Activated T-cell treated with anti-CD3 and anti-CD28 coated beads for 48 hours (primary cell): ENCODE measurements at places on chromosomes 7 and 10.

GRCh38 chr7:12610899-12611298, 40.4 kb downstream of the SCIN start:
- DNase-seq, result no peak

- no peak for DNase-seq
Measured at GRCh38 chr7:83301416-83301815, 138.7 kb upstream of the PCLO start.

DNA sequence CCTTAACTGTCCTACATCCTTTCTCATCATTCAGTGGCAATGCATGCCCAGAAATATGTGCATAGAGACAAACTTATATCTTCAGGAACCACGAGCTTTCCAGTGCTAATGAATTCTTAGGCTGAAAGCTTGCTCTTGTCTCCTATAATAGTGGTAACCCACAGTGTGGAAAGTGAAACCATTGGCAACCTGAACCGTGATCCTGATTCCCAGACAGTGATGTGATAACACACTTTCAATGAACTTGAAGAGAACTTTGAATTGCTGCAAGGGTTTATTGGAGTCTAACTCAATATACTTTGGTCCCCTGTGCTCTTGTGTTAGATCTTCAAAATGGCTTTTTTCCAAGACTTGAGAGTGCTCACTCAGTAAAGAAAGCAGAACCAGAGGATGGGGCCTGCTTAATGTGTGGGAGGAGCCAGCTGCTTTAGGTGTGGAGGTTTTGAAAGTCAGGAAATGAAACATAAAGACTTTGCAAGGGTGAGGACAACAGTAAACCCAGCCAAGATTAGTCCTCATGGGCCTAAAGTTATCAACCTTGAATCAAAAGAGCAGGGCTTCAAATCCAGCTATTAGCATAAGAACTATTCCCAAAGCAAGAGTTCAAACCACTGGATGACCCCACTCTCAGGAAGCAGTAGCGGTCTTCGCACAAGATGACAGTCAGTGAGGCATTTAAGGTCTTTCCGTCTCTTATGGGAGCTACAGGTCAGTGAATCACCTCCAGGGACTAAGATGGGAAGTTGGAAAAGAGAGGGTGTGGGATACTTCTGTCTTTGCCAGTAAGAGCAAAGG, 332.4 kb upstream of the NRP1 start:
- DNase-seq, result no peak

DNA sequence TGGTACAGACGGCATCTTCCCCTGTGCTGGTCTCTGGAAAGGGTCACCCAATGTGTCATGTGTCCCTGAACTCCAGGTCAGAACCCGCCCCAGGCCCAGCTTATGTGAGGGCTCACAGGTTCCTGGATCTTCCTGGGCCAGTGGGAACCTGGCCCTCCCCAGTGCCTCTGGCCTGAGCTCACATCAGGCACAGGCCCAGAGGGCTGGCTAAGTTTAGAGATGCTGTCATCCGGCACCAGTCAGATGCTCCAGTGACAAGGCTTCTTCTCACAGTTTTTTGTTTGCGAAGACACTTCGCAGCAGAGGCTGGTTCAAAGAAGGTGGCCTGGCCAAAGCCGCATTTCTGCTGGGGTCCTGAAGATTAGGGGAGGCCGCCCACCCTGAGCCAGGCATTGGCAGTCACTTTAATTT, 11.8 kb downstream of the CAMK2B start:
- no peak for DNase-seq

- DNase-seq, result no peak
Measured at GRCh38 chr10:132699411-132700155, 86.4 kb downstream of the NKX6-2 start.

GRCh38 chr7:38669965-38670520, 38.9 kb upstream of the AMPH start:
- DNase-seq, result no peak
